GM23248 (cell line): ENCODE measurements at places on chromosomes 16 and 17. TPM values are rescaled to one million over a fixed set of nuclear protein-coding genes. Genes with fewer than 3 reads are reported as not detected.

GRCh38 chr17:68468334-68468733 lies 11.0 kb upstream of the WIPI1 start:
- H3K27me3 ChIP-seq = no peaks in the 10 kb centered on the region
- no peak overlapping the region for H3K4me3 ChIP-seq
- no peak overlapping the region for H3K27ac ChIP-seq
- DNase-seq = peak; percentile 47

- no peaks in the 10 kb centered on the region for H3K36me3 ChIP-seq
- no peak overlapping the region for H3K27ac ChIP-seq
- DNase-seq = no peak
- H3K4me3 ChIP-seq = no peak overlapping the region
- H3K4me1 ChIP-seq = no peaks in the 10 kb centered on the region
- no peaks in the 10 kb centered on the region for H3K27me3 ChIP-seq
Measured at GRCh38 chr17:6095501-6095900, 25.3 kb downstream of the WSCD1 start.

DNA sequence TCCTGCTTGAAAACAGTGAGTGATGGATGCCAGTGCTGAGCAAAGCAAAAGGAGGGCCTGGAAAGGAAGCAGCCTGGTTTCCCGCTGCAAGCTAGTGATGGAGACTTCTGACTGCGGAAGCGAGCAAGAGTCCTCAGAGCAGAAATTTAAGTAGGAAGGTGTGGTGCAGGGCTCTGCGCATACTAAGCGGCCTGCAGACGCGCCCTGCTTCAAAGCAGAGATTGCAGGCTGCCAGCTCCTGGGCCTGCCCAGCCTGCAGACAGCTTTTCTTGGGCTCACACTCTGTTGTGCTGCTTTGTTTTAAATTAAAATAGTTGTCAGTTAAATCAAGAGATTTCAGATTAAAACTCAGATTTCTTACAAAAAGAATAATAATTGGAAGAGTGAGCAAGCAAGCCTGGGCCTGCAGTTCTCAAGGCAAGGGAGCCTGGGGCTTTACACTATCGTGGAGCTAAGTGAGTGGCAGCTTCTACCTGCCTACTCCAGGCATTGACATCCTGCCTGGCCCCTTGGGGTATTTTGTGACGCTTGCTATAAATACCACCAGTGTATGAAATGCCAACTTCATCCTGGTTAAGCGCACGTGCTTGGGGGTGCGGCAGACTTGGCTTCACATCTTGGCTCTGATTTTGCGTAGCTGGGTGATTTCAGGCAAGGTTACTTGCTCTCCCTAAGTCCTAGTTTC lies 237.3 kb downstream of the XYLT1 start:
- no peaks in the 10 kb centered on the region for H3K27me3 ChIP-seq
- H3K36me3 ChIP-seq = peaks cover 14% of the 10 kb centered on the region
- DNase-seq = no peak

FOXL1 gene
- 13.0 and 14.5 TPM in 2 replicates for total RNA-seq
